T-helper 2 cell treated with Interferon-gamma antibody and Interleukin-4, amounts not matched to agents 5 μg/mL and 100 μg/mL, for 36 hours (primary cell): ENCODE measurements at places on chromosomes 11 and 22.

- H3K4me1 ChIP-seq, result no peaks in the 10 kb centered on the region
- no peak overlapping the region for H3K27ac ChIP-seq
- no peak for DNase-seq
- H3K27me3 ChIP-seq, result no peaks in the 10 kb centered on the region
- H3K36me3 ChIP-seq, result no peaks in the 10 kb centered on the region
- H3K4me3 ChIP-seq, result no peak overlapping the region
These were observed 867.2 kb upstream of the RAG2 start for GRCh38 chr11:37465221-37465620.

DNA sequence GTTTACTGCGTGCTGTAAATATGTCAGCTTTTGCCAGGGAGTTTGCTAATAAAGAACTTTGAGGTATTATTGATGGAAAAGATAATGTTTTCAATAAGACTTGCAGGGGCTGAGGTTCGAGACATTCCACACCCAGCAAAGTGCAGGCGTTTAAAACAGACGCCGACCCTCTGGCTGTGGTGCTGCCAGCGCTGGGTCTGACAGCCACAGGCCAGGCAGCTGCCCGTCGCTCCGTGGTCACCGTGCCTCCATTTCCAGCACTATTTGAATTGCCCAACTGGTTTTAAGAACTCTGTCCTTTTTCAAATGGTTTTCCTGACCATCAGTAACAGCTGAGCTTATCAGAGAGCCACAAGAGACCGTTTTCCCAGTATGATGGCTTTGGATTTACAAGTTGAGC lies 28.1 kb upstream of the ALX4 start:
- no peak overlapping the region for H3K4me3 ChIP-seq
- H3K27me3 ChIP-seq, result peaks cover 57% of the 10 kb centered on the region
- no peaks in the 10 kb centered on the region for H3K4me1 ChIP-seq
- H3K36me3 ChIP-seq, result no peaks in the 10 kb centered on the region
- DNase-seq, result no peak
- H3K27ac ChIP-seq, result no peak overlapping the region

- H3K27ac ChIP-seq, result no peak overlapping the region
- DNase-seq, result no peak
- H3K36me3 ChIP-seq, result no peaks in the 10 kb centered on the region
- no peaks in the 10 kb centered on the region for H3K27me3 ChIP-seq
These were observed 43.0 kb upstream of the WT1 start for GRCh38 chr11:32478277-32478731.

DNA sequence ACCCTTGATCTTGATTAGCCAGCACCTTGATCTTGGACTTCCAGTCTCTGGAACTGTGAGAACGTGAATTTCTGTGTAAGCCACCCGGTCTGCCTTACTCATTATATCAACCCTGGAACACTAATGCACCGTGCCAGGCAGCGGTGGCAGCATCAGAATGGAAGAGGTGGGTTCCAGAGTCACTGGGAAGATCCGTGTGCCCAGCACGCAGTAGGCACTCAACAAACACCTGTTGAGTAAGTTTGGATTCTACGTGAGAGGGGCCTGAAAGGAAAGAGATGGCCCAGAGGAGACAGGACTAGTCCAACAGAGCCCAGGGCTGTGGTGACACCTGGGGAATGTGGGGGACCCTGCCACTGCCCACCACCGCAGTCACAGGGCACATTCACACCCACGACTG lies 6.6 kb upstream of the UPK3A start:
- no peak overlapping the region for H3K4me3 ChIP-seq
- peaks cover 3% of the 10 kb centered on the region for H3K4me1 ChIP-seq
- H3K27me3 ChIP-seq, result peaks cover 9% of the 10 kb centered on the region
- no peaks in the 10 kb centered on the region for H3K36me3 ChIP-seq
- no peak overlapping the region for H3K27ac ChIP-seq
- DNase-seq, result no peak

- no peak overlapping the region for H3K4me3 ChIP-seq
- no peak overlapping the region for H3K27ac ChIP-seq
- DNase-seq, result no peak
- peaks cover 44% of the 10 kb centered on the region for H3K36me3 ChIP-seq
These were observed 37.5 kb downstream of the MYBPC3 start for GRCh38 chr11:47314992-47315391.

GRCh38 chr11:96211436-96211835 lies 131.6 kb downstream of the MAML2 start:
- no peak for DNase-seq
- no peaks in the 10 kb centered on the region for H3K27me3 ChIP-seq

GRCh38 chr11:8331767-8332166 lies 68.1 kb upstream of the LMO1 start:
- H3K27ac ChIP-seq, result no peak overlapping the region
- H3K4me1 ChIP-seq, result peaks cover 1% of the 10 kb centered on the region
- no peaks in the 10 kb centered on the region for H3K36me3 ChIP-seq
- H3K27me3 ChIP-seq, result peaks cover 2% of the 10 kb centered on the region
- no peak overlapping the region for H3K4me3 ChIP-seq
- no peak for DNase-seq
